ENCODE measurements at places on chromosomes 5 and 9. TPM values are rescaled to one million over a fixed set of nuclear protein-coding genes. Genes with fewer than 3 reads are reported as not detected.
A peak's percentile ranks its signal among the peaks of the same experiment; 100 is the strongest.

Gene PCSK1
- not detected for total RNA-seq

Gene SLC6A18
- total RNA-seq, result not detected

Gene CSF2
- total RNA-seq, result not detected

Gene CNTNAP3
- 0.71 TPM for total RNA-seq

Gene NMUR2
- not detected for total RNA-seq

Gene ABLIM3
- 75.5 TPM for total RNA-seq

Gene FAM193B
- 19.8 TPM for total RNA-seq

Gene SHISAL2B
- not detected for total RNA-seq

- no peak for DNase-seq
These were observed 84.9 kb upstream of the IL7R start for GRCh38 chr5:35771839-35772238.

DNA sequence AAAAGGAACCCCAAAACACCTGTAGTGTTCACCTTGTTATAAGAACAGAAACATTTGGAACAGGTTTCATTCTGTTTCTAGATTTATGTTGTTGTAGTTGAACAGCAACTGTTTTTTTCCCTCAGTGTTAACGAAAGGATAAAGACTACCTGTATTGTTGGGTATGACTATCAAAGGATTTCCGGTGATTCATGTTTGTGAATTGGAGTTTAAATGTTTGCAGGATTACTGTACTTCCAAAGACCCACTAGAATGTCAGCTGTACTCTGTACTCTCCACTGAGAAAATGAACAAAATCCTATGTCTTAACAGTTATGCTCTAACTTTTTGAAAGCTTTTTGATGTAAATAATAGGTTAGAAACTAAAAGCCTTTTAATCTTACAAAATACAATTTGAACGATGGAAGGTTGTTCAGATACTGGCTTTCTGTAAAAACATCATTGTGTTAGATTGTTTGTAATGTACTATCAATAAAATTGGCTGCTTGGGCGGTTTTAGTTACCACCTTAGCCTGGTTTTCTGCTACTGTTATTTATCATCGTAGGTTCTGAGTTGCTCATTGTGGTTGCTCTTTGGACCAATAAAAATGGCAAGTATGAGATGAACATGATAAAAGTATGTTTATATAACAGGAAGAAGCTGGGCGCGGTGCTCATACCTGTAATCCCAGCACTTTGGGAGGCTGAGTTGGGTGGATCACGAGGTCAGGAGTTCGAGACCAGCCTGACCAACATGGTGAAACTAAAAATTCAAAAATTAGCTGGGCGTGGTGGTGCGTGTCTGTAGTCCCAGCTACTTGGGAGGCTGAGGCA, 44.1 kb downstream of the DCP2 start:
- peak; percentile 81 for DNase-seq

DNA sequence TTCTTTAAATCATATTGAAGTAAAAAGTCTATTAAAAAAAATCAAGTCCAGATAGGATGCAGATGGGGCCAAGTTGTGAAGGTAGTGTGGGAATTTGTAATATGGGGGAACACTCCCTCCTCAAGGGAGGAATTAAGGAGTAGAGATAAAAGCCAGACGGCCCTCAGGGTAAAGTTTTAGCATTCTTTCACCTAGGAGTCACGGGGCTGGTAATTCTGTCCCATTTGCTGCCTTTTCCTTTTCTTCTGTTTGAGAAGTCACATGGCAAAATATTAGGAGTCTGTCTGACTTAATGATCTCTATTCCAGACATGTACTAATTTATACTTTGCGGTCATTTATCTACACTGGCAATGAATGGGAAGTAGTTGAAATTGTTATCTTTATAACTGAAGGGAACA, 61.9 kb downstream of the SNX24 start:
- DNase-seq, result peak; percentile 14

GRCh38 chr5:36444582-36445418, 143.1 kb upstream of the RANBP3L start:
- DNase-seq, result peak; percentile 47

DNA sequence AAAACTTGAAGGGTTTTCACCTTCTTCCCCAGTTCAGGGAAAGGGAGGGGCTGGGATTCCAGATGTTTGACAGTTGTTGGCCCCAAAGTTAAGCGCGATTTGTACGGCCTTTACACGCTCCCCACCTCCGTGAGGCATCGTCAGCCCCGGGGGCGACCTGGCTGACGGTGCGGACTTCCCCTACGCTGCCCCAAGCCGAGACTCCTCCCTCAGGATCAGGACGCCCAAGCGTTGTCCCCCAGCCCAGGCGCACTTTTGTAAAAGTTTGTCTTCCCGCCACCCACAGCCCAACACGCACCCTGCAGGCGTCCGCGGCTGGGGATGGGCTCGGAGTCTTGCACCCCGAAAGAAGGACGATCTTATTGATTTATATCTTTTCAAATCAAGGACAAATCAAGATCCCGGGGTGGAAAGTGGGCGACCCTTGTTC, 713 bp downstream of the MOB3B start:
- DNase-seq, result no peak

GRCh38 chr5:159850160-159850559, 66.1 kb upstream of the ADRA1B start:
- peak; percentile 90 for DNase-seq

- DNase-seq, result no peak
These were observed 243.1 kb upstream of the PANK3 start for GRCh38 chr5:168822248-168822744.

DNA sequence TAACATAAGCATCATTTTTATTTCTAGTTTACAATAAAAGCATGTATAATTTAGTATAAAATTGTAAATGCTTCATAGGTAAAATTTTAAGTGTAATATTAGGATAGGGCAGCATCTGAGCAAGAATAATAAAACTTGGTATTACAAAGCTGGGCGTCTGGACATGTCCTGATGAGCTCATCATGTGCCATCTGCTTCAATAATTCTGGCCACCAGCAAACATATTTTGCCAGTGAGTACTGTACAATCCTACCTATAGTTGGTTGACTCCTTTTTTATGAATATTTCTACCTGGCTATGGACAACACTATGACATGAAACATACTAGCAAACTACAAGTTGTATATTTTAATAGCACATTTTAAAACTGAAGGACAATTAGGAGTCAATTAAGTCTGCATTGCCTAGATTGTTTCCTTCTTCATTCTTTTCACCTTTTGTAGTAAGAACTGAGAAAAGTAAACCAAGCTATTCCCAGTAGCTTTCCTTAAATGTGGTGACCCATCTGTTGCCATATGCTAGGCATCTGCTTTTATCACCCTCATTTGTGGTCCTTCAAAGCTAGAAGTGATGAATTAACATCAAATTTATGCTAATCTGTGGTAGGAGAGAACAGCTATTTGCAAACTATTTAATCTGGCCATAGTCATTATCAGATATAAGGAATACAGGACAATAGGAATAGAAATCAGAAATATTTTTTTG, 23.4 kb downstream of the LURAP1L start:
- peak; percentile 60 for DNase-seq

GRCh38 chr5:56470007-56470406, 236.9 kb upstream of the ANKRD55 start:
- DNase-seq, result no peak

- peak; percentile 49 for DNase-seq
These were observed 16.0 kb downstream of the TMEM174 start for GRCh38 chr5:73188764-73189531.

DNA sequence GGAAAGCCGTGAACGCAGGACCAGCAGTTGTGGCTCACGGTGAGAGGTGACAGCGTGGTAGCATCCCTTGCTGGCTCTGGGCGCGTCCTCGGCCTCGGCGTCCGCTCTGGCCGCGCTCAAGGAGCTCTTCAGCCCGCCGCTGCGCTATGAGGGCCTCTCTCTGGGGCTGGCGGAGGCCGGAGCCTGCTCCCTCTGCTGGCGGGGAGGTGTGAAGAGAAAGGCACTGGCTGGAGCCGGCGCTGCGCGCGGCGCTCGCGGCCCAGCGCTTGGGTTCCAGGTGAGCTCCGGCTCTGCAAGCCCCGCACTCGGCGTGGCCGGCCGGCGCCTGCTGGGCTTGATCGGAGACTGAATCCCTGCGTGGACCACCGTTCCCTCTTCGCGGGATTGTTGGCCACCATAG, 705.6 kb downstream of the SEMA5A start:
- no peak for DNase-seq

GRCh38 chr9:132506977-132507669, 75.3 kb upstream of the BARHL1 start:
- DNase-seq, result no peak

DNA sequence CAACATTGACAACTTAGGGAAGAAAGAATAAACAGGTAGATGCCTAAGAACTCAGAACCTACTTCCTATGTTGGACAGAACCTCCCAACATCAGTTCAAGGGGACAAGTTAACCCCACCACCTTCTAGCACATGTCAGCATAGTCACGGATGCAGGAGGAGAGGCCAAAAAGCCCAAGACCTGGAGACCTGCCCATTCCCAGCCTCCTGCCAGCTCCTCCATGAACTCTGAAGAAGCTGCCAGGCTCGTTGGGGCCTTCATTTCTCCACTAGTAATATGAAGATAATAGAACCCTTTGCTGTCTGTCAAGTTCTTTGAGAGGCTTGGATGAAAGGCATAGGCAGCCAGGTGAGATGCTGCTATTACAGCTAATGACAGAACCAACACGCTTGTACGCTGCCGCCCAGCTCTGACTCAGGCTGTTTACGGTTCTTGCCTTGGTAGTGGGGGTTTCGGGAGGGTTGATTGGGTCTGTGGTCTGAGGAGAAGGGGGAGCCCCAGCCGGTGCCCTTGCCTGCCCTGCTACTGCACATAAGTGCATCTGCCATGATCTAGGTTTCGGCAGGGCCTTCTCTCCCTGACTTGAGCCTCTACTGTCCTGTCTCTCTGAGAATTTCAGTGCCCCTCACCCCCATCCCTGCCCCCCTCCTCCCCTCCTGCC, 82.2 kb downstream of the NRG2 start:
- DNase-seq, result no peak

DNA sequence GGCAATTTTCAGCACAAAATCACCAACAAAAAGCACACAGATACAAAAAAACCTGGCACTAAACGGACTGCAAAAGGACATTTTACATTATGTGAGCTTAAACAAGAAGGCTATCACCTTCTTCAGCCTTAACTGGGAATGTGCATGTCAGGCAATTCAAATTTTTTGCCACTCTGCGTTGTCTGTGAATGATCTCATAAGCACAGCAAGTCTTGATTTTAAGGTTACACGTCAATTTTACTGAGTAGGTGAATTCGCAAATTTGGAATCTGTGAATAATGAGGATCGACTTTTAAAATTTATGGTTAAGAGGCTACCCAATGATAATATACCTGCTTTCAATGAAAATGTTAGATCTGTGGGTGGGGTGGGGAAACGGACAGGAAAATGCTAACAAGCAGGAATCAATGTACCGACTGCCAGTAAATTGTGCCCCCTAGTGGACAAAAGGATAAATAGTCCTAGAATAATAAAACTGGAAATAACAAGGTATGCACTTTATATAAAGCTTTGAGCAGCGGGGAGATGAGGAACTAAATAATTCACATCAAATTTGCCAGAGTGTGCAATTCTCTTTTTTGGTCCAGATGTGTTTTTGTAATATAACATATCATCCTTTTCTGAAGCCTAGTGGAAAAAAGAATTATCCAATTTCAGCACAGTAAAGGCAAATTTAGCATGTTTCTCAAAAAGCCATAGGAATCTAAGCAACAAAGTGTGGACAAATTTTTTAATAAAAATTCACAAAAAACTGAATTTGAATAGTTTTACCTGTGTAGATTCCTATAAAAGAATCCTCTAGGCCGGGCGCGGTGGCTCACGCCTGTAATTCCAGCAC, 20.5 kb downstream of the EQTN start:
- DNase-seq, result peak; percentile 54

DNA sequence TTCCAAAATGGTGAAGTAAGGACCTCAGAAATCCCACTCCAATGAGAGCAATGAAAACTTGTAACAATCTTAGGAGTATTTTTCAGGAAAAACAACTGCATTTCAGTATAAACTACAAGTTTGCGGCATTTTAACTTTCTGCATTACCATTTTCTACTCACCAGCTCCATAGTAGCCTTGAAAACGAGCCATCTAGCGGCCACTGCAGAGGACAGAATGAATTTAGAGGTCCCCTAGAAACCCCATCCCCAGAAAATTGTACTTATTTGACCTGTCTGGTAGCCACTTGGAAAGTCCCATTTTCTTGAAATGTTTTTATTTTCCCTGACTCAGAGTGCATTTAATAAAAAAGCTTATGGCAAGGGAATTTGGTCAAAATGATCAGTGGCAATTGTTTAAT, 205.4 kb upstream of the ITGA1 start:
- DNase-seq, result no peak

DNA sequence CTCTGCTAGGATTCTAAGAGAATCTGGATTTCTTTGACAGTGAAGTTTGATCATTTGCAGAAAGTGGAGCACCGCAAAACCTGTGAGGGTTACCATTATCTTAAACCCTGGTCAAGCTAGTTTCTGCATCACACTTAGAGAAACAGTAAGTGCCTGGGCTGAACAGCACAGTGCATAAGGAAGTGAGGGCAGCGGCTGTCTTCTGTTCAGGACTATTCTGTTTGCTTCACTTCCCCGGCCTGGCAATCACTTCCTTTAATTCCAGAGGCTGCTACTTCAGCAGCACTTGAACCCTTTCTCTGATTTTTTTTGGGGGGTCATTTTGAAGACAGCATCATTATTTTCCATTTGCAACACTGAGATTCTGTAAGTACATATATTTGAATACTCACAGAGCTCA, 32.0 kb downstream of the SEMA6A start:
- no peak for DNase-seq

GRCh38 chr9:121278477-121279261, 10.7 kb downstream of the GSN start:
- DNase-seq, result peak; percentile 96

DNA sequence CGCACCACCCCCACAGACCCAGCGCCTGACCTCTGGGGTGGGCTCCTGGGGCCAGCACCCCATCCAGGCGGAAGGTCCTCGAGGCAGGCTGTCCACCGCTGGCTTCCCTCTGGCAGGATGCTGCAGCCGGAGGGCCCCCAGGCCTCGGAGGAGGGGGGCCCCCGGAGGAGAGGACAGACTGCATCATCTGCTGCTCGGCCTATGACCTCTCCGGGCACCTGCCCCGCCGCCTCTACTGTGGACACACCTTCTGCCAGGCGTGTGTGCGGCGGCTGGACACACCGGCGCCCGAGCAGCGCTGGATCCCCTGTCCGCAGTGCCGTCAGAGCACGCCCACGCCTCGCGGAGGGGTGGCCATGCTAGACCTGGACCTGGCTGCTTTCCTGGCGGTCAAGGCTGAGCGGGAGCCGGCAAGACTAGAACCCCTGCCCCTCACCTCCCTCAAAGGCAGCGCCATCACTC, 1.2 kb downstream of the RNF224 start:
- DNase-seq, result no peak

- DNase-seq, result peak; percentile 49
These were observed 269.9 kb upstream of the PAPPA start for GRCh38 chr9:115883467-115884329.

DNA sequence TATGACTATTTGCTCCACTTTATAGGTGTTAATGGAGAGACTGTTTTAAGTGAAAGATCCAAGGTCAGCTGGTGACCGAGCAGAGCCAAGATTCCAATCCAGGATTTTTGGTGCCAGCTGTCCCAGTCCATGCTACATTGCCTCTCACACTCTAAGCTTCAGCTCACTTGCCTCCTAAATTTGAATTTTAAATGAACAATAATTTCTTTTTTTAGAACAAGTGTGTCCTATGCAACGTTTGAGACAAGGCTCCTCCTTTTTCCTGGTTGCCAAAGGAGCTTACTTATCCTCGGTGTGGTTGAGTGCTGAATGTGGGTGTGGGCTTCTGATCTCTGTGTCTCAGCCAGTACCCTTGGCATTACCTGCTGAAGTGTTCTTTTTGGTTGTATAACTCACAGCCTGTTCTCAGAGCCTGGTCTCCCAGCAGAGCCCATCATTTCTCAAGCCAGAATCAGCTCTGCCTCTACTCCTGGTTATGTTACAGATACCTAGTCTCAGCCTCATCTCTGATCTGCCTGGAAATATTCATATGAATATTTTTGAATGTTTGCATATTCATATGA, 4.0 kb upstream of the PRRC1 start:
- no peak for DNase-seq

Measured in LHCN-M2 (cell line).